ENCODE measurements at places on chromosomes 12 and 14.

GRCh38 chr14:32941668-32942065, 3.0 kb downstream of the NPAS3 start:
- no peak for DNase-seq

- no peak for DNase-seq
Measured at GRCh38 chr14:97705107-97705506, 907.9 kb downstream of the VRK1 start.

GRCh38 chr14:94769391-94770250, at the start of gene GSC:
TSS of gene GSC (minus strand) at chr14:94770113. CDS start at chr14:94770015, 98 bp downstream.
- DNase-seq, result no peak

DNA sequence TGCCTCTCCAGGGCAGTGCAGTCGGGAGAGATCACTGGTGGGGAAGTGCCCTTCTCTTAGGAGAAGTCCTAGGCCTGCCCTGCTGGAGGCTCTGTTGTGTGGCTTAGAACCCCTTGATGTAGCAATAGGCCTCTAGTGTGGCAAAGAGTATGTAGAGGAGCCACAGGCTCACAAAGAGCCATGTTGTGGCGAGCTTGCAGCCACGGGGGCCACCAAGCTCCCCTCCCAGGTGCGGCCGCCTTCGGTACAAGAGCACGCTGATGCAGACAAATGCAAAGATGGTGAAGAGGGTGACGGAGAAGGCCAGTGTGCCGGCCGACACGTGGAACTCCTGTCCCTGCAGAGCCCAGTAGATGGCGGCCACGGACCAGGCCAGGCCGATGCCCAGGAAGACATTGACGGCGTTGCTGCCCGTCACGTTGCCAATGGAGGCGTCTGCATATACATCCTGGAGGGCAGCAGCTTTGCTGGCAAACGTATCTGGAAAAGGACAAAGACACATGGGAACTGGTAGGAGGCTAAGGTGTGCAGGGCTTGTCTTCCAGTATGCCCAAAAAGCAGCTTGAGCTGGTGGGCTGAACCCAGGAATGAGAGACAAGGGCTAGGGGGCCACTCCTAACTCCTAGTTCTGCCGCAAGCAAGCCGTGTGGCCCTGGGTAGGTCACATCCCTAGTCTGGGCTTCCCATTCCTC, 142.8 kb downstream of the SLC8A3 start:
- DNase-seq, result no peak

DNA sequence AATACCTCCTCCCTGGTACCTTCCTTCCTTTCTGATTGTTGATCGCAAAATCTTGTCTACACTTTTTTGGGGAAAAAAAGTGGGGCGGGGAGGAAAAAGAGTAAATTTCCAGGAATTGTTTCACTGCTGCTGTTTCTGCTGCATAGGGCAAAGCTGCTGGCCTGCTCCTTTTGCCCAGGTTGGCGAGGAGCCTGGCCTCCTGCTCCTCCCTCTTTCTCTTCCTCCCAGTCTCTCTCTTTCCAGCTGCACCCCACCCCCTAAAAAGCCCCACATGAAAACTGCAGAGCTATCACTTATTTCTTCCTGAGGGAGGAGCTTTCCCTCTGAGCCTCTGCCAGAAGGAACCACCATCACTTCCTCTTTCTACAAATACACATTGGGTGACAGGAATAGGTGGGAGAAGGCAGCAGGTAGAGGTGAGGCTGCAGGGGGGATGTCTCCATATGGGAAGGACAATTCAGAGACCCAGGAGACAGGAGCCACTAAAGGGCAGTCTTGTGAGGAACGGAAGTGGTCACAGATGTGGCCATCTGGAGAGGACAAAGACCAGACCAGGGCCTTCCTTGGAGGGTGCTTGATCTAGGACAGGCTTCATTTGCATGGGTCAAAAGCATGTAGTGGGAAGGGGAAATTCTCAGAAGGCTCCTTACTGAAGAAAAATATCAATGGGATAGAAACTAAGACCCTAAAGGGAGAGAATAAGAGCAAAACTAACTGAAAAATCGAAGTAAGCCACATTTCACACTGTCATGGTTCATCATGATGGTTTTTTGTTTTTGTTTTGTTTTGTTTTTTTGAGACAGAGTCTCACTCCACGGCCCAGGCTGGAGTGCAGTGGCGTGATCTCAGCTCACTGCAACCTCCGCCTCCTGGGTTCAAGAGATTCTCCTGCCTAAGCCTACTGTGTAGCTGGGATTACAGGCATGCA, 14.8 kb downstream of the ZBTB39 start:
- DNase-seq, result no peak

DNA sequence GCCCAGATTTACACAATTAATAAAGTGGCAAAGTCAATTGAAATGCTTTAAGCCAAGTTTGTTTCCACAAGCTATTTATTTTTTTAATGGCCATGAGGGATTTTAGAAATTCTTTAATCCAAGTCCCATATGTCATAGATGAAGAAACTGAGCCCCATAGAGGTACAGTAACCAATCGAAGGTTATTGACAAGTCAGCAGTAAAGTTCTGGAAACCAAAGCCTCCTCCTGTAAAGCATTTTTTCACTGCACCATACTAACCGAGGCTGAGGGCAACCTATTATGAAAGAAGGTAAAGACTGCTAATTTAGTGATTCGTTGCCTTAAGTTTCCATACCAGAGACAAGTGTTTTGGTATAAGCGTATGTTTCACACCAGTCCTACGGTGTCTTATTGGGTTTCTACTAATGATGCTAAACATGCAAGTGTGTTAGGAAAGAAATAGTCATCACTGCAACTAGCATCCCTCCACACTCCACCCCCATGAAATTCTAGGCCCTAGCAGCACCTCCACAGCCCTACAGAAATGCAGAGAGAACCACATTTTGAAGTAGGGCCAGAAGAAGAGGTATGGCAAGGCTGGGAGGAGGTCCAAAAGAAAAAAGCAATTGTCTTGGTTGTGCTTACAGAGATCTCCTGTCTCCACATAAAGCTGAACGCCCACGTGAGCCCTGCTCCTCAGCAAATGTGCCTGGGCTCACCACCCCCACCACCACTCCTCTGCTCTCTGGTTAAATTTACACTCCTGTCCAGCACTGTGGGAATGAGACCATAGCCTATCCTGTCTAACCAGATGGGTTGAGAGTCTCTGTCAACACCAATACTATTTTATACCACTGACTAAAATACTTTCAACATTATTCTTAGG, 271.1 kb upstream of the G2E3 start:
- no peak for DNase-seq

DNA sequence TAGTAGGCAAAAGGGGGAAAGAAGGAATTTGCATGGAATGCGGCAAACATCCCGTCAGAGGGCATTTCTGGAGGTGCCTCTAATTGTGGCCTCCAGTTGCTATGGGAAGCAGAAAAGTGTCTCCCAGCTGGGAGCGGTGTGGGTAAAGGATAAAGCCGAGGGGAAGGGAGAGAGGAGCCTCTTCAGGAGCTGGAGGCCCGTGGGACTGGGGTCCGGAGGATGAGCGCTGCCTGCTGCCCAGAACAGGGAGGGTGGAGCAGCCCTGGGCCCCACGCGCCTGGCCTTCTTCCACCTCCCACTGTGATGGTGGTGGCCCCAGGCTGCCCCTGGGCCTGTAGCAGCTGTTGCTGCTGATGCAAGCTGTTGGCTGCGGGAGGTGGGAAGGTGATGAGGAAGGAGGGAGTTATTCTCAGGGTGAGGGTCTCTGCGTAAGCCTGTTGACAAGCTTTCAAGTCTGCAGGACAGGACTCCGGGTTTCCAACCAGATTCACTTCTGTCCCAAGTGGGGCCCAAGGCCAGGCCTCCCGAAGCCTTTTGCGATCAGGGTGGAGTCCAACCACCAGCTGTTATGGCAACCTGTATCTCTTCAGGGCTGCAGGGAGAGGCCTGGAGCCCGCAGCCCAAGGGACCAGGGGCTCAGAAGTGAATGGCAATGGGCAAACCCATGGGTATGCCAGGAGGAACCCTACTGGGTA, 19.1 kb upstream of the PGF start:
- DNase-seq, result no peak
